ENCODE measurements at places on chromosomes 12 and 14.

GRCh38 chr12:103748875-103749274 lies 92.2 kb downstream of the NT5DC3 start:
- DNase-seq, result no peak

- no peak for DNase-seq
Measured at GRCh38 chr14:81638656-81639280, 105.1 kb upstream of the SEL1L start.

DNA sequence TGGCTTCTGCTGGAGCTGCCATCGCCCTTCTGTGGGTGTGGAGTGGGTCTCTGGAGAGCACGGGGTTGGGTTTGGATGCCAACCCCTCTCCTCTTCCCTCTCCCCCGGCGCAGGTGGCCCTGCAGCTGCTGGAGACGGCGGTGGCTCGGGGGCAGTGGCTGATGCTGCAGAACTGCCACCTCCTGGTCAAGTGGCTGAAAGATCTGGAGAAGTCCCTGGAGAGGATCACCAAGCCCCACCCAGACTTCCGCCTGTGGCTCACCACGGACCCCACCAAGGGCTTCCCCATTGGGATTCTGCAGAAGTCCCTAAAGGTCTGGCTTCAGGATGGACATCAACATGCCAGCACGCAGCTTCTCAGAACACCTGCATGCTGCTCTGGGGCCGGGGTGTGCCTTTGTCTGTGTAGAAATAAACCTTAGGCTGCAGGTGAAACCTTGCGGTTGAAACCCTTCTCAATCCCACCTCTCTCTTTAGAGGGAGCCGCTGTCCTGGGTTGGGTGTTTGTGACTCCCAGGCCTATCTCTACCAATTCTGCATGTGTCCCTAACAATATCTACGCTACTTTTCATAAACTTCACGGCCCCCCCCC lies 44.3 kb downstream of the CCDC92 start:
- DNase-seq, result peak; percentile 22

DNA sequence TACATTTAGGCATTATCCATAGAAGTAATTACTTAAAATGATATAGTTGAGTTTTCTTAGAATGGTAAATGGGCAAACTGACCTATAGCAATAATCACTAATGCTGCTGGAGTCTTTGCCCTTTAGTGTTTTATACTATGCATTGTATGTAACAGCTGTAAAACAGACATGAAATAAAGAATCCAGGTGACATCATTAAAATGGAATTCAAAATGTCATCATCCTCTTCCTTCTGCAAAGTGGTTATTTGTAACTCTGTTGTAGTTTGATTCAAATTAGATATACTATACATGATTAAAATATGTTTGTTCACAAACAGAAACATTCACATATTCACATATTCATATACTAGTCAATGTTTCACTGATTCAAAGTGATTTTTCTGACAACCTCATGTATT lies 598.8 kb downstream of the SLC16A7 start:
- DNase-seq, result no peak

- peak; percentile 95 for DNase-seq
Measured at GRCh38 chr12:106138633-106139421, at the start of gene NUAK1. Gene NUAK1 (minus strand): TSS chr12:106138954. CDS start chr12:106138653, 301 bp downstream.

GRCh38 chr12:102927220-102927619 lies 10.2 kb upstream of the PAH start:
- no peak for DNase-seq

DNA sequence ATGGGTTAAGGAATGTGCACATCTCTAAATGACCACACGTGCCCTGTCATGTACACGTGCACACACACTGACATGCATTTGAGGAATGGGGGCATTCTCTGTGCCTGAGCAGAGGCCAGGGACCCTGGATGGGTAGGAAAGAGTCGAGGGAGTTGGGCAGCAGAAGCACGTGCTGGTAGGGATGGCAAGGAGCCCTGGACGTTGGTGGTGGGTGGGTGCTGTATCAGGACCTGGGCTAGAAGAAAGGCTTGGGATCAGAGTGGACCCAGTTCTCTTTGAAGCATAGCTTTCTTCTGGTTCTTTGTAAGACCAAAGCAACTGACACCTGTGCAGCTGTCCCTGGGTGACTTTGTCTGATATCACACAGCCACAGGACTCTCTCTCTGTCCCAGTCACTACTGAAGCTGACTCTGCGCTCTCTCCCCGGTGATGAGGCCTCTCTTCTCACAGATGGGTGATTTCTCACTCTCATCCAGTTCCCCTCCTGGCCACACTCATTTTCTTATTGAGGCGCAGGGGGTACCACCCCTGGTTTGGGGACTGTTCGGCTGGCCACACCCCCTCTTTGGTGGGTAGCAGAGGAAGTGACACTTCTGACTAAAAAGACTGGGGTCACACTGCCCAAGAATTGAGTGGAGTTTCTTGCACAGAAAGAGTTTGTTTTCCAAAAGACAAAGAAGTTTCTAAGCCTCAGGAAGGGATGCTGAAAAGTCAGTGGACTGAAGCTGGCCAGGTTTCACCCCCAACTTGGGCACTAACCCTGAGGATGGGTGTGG lies 171.7 kb upstream of the RTL1 start:
- no peak for DNase-seq

DNA sequence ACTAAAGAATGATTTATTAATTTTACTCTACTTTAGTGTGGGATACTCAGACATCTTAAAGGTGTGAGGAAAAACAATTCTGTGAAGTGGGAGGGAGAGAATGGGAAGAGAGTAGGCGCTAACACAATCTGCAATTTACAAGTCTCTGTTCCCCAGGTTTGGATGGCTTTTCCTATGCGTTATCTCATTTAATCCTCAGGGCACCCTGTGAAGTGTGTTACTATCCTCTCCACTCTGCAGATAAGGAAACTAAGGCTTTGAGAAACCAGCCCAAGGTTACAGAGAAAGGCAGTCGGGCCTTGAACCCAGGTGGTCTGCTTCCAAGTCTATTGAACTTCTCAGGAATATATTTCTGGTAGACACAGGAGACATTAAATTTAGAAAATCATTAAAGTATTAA lies 36.2 kb upstream of the TUBA1C start:
- peak; percentile 39 for DNase-seq

DNA sequence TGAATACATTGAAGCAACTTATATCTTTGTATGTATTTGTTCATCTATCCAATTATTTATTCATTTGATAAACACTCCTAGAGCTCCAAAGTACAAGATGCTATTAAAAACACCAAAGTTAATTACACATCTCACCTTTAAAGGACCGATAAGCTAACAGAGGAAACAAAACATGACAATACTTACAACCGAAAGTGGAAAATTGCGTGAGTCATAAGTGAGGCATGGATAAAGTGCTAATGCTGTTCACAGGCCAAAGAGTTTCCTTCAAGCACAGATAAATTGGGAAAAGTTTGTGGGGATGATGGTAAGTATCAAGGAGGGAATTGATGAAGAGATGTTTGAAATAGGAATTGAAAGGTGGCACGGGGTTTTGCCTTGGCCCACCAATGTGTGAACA lies 172.8 kb upstream of the KITLG start:
- no peak for DNase-seq

DNA sequence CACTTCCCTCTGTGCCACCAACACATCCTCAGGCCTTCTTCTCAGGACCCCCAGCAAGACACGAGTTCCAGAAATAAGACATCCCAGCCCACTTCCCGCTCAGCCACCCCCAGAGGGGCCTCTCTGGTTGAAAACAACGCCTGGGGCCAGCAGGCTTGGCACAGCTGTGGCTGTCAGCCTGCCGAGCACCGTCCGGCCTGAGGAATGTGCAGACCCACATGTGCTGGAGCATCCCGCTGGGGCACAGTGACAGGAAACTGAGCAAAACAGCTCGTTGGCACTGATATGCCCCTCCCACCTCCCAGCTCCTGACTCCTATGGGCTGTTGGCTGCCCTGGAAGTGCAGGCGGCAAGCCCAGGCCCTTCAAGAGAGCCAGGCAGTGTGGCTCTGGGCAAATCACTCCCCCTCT lies 1.4 kb downstream of the SYNE3 start:
- peak; percentile 96 for DNase-seq

- no peak for DNase-seq
Measured at GRCh38 chr14:105578070-105578469, 51.7 kb downstream of the TMEM121 start.

- no peak for DNase-seq
Measured at GRCh38 chr14:72262771-72263170, 330.5 kb downstream of the RGS6 start.

DNA sequence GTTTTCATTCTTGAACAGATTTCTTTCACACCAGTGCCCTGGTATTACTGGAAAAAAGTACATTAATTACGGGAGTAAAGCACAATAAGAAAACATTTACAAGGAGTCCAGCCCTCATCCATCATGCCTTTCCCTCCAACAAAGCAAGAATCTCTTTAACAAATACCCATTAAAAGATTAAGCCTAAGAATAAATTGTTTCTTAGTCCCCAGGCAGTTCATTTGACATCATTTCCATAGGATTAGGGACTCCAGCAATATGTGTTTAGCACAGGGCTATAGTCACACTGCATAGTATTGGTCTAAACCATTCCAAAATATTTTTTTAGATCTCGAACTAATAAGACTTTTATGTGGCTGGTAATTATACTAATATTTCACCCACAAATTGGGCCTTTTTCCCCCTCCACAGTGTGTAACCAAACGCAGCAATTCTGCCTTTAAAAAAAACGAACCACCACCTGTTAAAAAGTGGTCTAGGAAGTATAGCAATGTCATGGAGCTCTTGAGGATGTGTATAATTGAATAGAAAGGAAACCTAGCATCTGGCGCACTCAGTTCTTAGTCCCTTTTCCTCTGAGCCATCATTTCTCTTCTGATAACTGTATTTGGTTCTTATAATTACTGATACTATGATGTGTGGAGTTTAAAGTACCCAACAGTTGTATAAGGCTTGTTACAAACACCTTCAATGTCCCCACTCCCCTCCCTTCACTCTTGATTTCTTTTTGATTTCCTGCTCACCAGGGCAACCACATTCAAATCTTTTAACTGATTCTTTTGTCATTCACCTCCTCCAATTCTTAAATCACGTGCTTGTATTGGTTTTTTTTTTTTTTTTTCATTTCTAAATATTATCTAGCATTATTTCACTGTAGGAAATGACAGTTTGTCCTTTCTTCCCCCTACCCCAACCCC lies 138.7 kb downstream of the ETV6 start:
- DNase-seq, result no peak

DNA sequence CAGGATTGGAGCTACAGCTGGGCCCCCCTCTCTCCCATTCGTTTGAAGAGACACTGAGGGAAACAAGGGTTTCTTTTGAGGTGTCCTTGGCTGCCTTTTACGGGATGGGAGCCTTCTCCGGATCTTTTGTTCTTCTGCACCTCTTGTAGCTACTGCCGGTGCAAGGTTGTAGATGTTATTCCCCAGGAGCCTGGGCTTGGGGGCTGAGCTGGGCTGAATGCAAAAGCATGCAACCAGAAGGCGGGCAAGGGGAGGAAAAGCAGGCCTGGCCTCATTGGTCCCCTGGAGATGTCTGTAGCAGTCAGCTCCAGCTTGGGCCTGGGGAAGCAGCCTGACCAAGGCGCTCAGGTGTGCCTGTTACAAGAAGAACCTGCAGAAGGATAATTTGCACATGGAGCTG lies 110.3 kb downstream of the GCH1 start:
- no peak for DNase-seq

GRCh38 chr12:44874981-44875416 lies 1.1 kb downstream of the NELL2 start:
- DNase-seq, result peak; percentile 81

GRCh38 chr12:79411791-79412190 lies 279.0 kb downstream of the PAWR start:
- DNase-seq, result no peak

DNA sequence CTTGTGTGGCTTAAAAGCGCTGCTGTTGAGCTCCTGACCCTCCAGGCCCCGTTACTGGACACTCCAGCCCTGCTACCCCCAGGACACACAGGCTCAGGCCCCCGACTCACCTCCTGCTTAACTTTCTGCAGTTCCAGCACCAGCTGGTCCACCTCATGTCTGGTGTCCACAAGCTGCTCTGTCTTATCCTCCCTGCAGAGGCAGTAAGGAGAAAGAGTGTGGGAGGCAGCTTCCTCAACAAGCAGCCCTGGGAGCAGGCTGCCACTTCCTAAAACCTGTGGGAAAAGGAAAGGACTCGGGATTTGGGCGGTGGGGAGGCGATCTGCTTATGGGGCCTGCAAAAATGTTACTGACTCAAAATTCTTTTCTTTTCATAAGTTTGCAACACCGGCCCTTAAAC lies 79.2 kb downstream of the CCDC88C start:
- no peak for DNase-seq

DNA sequence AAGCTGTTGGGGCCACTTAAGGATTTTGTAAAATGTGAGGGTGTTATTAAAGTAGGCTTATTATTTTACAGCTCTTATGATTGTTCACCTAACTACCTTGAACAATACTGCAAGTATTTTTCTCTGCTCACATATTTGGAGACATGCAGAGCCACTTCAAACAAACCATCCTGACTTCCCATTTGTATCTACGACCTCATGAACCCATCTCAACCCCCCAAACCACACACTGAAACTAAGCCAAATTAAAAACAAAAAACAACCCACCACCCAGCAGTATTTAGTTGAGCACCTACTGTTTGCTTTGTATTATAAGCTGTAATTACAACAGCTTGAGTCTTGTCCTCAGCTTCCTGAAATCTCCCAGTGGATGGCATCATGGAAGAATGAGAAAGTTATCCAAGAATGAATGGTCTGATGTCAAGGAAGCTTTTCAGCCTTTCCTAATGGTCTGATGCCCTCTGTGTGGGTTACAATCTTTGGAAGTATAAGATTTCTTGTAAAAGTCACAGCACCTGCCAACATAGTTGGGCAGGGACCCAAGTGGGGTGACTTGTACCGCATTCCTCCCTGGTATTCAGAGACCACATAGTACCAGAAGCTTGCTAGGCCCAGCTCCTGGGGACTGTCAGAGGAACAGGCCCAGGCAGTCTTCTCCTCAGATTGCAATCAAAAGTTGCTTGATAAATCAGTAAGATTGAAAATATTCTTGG lies 416.6 kb downstream of the ZFP36L1 start:
- peak; percentile 30 for DNase-seq

DNA sequence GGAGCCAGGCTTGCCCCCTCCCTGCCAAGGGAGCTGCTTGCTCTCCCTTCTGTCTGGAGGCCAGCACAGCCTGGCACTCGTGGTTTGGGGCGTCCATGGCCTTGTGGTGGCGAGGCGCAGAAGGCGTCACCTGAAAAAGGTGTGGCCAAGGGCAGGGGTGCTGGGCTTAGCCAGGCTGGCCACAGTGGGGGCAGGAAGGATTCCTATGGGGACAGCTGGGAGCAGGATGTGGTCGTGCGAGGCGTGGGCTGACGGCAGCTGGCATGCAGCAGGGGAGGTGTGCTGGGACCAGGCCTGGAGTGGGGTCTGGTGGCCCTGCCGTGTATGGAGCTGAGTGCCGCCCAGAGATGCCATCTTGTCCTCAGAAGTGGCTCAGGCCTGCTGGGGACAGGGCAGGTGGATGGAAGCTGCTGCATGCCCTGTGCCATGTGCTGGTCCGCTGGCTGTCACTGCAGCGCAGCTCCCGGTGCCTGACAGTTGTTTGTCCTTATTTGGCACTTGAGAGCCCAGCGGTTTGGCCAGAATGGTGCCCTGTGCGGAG lies 30.0 kb downstream of the SH2B3 start:
- DNase-seq, result no peak
